Stimulated activated CD8-positive, alpha-beta memory T cell treated with anti-CD3 and anti-CD28 coated beads, Interleukin-7, amount 100 ng/mL, for 1 hour (primary cell): ENCODE measurements at places on chromosomes 7 and 10.

DNA sequence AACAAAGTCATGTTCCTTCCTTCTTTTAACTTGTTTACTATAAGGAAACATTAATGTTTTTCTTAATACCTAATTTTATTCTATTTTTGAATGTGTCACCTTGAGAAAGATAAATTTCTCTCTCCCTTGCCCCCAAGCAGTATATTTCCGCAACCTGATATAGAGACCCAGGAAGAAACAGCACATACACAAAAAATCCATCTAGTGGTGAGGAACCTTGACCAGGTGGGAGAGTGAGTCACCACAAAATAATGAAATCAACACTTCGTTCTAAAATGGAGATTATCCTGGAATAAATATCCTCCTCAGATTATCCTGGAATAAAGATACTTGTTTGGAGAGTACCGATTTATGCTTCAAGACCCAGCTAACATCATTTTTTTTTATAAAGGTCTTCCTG is 232.9 kb upstream of the PTN start:
- DNase-seq, result no peak

DNA sequence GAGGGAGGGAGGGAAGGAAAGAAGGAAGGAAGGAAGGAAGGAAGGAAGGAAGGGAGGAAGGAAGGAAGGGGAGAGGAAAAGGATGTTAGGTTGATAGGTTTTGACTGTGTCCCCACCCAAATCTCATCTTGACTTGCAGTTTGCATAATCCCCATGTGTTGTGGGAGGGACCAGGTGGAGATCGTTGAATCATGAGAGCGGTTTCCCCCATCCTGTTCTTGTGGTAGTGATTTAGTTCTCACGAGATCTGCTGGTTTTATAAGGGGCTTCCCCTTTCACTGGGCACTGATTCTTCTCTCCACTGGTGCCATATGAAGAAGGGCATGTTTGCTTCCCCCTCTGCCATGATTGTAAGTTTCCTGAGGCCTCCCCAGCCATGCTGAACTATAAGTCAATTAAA is 15.1 kb upstream of the NUDCD3 start:
- DNase-seq, result no peak

DNA sequence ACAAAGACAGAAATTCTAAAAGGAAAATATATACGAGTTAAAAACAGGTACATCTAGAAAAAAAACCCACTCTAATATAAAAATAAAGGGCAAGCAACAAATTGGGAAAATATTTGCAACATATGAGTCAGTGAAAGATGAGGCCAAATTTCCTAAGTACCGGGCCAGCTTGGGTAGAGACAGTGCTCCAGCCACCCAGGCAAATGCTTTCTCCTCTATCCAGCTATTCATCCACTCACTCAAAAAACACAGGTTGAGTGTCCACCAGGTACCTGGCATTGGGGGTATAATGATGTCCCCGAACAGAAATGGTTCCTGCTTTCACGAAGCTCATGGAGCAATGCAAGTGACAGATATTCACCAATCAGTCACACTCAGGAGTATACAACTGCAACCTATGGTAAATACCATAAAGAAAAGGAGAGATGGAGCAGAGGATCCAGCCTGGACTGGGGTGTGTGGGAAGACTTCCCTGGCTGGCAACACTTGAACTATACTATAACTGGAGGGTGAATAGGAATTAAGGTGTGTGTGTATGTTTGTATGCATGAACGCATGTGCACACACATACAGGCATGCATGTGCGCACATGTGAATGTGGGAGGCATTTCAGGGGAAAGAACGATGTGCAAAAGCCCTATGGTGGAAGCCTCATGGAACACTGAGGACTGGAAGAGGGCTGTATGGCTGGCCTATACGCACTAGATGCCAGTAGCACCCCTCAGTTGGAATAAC is 2.3 kb downstream of the ARHGAP22 start:
- no peak for DNase-seq

GRCh38 chr10:50846753-50847152 is 38.7 kb downstream of the A1CF start:
- no peak for DNase-seq

DNA sequence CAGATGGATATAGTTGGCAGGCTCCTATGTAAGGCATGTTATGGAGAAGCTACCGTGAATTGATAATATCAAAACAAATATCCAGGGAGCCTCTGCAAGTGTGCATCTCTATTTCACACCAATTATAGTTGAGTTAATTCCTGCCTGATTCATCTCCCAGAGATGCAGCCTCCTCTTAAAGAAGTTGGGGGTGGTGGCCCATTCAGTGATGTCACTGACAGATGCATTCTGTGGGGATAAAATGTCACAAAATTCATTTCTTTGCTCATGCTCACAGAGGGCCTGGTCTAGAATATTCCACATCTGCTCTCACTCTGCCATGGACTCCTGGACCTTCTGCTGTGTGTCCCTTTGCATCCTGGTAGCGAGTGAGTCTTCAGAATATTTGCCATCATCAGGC is 189.1 kb upstream of the PRSS1 start:
- DNase-seq, result no peak

- no peak for DNase-seq
These were observed 54.2 kb downstream of the GUSB start for GRCh38 chr7:65927489-65928448.

DNA sequence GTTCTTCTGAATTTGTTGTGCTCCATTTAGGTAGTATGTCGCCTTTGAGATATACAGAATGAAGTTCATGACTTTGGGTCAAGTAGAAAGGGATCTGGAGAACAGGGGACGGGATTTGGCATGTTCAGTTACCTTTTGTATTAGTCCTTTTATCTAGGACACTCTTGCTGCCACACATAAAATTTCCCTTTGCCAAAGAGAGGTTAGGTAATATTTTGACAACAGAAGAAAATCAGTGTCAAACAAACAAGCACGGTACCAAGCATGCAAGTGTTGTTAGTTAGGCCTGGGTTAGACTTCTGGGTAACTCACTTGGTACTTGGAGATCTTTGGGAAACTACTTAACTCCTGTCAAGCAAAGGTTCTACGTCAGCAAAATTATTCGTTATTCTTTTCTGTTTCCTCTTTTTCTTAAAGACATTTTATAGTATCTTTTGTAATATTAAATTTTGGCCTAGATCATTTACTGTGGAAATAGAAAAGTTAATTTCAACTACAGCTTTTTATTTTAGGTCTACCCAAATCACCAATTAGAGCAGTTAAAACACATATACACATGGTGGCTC is 116.7 kb downstream of the PLXDC2 start:
- DNase-seq, result no peak

DNA sequence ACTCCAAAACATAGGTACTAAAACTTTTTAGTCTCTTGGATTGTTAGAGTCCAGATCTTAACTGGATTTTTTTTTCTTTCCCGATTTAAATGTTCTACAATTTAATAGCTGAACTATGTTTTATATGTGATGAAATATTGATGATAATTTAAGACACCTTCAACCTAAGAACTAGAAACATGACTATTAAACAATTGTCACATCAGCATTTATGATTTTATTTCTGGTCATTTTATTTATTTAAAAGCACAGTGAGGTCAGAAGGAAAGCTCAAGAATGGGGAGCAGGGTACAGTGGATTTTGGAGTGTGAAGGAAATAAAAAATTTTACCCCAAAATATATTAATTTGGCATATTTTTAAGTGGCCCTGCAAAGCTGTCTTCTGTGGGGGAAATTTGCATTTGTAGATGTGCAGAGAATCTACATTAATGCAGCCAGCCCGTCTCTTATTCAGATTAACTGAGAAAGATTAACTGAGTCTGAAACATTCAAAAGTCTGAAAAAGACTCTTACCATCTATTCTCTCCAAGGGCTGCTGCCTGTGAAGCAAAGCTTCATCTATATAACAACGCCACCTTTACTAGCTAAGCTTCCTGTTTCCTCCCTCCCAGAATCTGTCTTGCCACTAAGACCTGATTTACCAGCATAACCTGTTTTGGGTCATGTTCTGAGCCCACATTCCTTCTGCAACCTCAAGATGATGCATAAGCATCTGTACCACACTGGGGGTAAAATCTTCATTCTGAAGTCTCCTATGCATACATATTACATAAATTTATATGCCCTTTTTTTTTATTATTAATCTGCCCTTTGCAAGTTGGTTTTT is 86.4 kb downstream of the TMEM106B start:
- no peak for DNase-seq

DNA sequence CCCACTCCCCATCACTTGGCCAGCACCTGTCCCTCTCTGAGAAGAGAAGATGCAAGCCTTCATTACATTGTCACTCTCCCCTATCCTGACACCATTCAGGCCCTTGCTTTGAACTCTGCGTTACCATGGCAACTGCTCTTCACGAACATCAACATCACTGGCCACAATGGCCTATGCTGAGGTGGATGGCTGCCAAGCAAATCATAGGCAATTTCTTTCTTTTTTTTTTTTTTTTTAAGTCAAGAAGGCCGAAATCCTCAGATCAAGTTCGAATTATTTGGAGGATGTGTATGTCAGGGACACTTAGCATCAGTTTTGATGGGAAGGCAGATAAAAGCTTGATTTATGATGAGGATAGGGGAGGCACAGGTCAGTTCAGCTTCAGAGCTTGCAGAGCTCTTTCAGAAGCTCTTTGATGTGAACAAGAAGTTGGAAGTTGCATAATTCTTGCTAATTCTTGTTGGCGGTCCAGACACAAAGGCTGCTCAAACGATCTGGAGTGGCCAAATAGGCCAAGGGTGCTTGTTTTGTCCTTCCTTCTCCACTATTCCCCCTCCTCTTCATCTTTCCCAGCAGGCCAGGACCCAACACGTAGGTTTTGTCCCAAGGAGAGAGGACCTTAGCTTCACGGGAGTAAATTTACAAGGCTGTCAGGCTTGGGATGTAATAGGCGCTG is 179.9 kb upstream of the NPVF start:
- no peak for DNase-seq

DNA sequence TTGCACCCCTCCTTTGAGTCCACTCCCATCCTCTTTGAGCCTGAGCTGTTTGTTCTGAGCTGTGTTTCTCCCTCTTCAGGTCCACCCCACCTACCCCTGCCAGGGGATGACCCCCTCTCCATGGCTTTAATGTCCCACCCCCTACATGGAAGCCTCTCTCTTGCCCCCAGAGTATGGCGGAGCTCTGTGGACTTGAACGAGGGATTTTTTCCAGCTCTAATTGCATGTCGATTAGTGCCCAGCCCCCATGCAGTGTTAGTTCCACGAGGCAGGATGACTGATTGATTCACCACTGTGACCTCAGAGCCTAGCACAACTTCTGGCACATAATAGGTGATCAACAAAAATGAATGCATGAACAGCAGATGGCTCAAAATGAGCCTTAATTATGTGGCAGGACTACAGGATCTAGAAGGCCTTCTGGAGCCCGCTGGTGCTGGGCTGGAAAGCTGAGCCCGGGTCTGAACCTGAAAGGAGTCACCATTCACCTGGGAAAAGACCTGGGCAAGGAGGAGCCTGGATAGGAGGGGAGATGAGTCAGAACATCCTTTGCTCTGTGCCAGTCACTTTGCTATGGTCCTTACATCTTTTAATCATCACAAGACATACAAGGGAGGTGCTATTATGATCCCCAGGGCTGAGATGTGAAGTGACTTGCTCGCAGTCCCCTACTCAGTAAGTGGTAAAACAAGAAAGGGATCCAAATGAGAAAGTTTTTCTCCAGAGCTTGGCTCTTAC is 17.1 kb upstream of the SLC18A2 start:
- no peak for DNase-seq

GRCh38 chr7:20450536-20450935 is 119.8 kb downstream of the ITGB8 start:
- DNase-seq, result no peak

DNA sequence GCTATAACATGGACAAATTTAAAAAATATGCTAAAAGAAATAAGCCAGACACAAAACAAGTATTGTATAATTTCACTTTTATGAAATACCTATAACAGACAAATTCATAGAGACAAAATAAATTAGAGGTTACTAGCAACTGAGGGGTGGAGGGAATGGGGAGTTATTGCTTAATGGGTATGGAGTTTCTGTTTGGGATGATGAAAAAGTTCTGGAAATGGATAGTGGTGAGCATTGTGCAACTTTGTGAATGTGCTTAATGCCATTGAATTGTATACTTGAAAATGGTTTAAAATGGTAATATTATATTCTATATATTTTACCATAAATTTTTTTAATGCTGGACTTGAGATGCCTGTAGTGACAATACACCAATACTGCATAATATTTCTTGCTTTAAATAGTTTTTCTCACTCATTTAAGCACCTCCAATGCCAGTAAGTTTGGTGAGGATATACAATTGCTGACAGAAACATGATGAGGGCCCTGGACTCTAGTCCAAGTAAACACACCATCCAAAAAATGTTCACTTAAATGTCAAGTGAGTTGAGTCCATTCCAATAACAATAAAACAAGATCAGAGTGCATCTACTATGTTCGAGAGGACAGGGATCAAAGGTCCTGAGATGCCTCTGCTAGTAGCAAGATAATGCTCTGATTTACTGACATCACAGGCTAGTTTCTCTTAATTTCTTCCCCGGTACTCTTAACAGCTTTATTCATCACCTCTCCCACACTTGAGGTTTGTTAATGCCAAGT is 71.9 kb downstream of the NT5C2 start:
- DNase-seq, result no peak

DNA sequence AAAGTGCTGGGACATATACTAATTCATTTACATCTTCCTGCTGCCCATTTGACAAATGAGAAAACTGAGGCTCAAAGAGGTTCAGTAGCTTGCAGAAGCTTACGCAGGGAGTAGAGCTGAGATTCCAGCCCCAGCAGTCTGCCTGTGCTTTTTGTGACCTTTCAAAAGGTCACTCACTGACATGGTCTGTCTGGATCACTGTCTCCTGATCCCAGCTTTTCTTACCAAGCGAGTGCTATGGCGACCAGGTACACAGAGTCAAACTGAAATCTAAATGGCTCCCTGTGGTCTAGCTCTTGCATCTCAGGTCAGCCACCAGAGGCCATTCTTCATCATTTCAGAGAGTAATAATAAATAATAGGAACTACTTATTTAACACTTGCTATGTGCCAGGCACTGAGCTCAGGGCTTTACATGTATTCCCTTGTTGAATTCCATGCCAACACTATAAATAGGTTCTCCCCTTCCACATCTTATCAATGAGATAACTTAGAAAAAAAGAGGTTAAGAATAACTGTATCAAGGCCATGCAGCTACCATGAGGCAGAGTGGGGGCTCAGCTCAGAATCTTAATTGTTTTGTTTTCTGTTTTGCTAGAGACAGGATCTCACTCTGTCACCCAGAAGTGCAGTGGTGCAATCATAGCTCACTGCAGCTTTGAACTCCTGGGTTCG is 381.0 kb downstream of the CALN1 start:
- DNase-seq, result no peak

- DNase-seq, result no peak
These were observed 90.4 kb upstream of the TNS3 start for GRCh38 chr7:47672271-47672791.

GRCh38 chr10:31507427-31507826 is 188.4 kb downstream of the ZEB1 start:
- DNase-seq, result no peak

GRCh38 chr7:22814261-22815208 is 8.1 kb downstream of the TOMM7 start:
- DNase-seq, result no peak

DNA sequence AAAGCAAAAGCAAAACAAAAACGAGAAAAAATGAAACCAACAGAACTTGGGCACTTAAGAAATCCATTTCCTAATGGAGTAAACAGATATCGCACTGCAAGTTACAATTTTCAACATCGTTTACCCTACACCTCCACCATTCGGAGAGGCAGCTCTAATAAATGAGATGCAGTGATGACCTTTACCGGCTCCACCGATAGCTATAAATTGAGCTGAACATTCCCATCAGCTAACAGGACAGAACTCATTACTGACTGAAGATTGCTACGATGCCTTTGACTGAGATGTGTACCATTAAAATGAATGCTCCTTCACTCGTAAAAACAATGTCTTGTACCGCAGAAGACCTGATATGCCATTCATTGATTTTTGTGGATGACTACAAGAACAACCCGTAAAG is 465.6 kb downstream of the DPP6 start:
- no peak for DNase-seq
